ENCODE measurements at places on chromosomes 3 and 15.

DNA sequence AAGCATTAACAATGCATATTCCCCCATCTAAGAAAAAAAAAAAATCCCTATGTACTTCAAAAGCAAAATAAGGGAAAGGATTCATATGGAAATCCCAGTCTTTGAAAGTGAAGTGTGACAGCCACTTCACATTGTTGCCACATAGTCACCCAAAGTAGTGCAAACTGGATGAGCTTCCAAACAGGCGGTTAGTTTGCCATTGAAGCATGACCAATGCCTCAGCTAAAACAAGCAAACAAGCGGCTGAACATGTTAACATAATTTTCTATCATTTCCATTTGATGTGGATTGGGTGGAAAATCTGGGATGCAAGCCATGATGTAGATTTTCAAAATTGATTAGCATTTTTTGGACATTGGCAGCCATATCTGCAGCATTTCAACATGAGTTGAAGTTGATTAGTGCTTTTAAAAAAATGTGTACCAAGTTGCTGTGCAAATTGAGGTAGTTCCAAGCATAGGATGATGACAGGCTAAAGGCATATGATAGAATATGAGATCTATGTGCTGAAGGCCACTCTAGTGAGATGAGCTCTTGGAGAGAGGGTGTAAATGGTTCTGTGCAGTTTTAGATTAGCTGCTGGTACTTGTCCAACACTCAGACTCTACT, 405.2 kb downstream of the NR2F2 start:
- no peak for DNase-seq

GRCh38 chr3:50297896-50298725, 1.1 kb downstream of the HYAL3 start:
- peak; percentile 72 for DNase-seq

DNA sequence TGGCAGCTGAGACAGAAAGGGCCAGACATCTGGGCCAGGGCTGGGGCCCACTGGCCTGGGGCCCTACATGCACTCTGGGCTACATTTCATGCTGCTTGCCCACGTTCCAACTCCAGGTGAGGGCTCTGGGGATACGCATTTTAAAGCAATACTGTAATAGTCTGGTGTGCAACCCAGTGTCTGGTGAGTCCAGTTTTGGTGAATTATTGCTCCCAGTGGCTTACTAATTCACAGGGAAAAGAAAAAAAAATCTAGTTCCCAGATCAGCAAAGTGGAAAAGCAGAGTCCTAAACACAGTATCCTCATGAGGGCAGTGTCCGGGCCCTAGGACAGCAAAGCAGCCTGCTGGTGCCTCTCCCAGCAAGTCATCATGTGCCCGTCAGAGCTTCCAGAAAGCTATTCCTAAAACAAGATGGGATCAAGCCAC, 82.4 kb downstream of the CCNL1 start:
- no peak for DNase-seq

DNA sequence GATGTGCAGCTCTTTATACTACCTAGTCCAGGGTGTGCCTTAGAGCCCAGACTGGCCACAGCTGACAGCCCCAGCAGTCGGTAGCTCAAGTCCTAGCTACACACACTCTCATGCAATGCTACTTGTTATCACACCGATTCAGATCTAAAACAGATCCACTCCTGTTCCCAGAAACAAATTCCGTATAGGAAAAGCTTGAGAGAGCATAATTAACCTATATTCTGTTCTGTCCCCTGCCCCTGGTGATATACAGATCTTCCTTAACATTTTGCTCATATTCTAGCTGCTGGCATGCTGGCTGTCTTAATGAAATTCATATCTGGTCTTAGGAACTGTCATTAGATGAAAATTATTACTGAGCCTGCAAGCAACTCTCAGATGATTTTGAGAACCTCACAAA, 204.3 kb downstream of the SOX2 start:
- no peak for DNase-seq

- no peak for DNase-seq
These were observed 61.0 kb downstream of the LRRN1 start for GRCh38 chr3:3860235-3860634.

All from hematopoietic multipotent progenitor cell treated with erythropoietin and hydrocortisone succinate and interleukin-3 and kit ligand, for 6 days (in vitro differentiated cells).